ENCODE measurements at places on chromosomes 16 and 17.

DNA sequence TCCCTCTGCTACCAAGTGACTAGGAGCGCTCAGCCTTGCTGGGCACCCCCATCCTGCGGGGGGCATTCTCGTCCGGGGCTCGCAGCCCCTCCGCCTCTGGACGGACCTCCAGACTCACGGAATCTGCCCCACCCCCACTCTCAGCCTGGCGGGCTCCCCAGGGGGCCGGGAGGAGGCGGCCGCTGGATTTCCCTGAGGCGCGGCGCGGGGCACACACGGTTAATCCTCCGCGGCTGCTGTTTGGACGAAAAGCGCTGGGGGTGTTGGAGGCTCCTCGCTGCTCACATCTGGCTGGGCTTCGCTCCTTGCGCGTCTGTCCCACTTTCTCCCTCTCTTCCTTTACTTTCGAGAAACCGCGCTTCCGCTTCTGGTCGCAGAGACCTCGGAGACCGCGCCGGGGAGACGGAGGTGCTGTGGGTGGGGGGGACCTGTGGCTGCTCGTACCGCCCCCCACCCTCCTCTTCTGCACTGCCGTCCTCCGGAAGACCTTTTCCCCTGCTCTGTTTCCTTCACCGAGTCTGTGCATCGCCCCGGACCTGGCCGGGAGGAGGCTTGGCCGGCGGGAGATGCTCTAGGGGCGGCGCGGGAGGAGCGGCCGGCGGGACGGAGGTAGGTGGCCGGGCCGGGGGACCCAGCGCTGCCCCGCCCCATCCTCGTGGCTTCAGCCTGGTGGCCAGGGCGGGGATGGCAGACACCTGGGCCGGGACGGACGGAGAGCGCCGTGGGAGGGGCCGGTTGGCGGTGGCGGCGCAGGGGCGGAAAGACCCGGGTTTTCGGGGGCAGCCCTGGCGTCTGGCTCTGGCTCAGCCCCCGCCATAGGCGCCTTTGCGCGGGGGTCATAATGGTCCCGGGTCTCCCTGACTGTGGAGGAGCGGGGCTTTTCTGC, at the start of gene C1QTNF1:
Gene C1QTNF1 (plus strand): TSS at position 284 of the 886 bp plus-strand sequence. CDS start 19,800 bp downstream, outside the sequence.
- no peak for DNase-seq

GRCh38 chr17:4896332-4897197, 2.8 kb upstream of the C17orf107 start:
- no peak for DNase-seq

GRCh38 chr16:30003670-30004423, 7.0 kb downstream of the DOC2A start:
- DNase-seq: no peak

DNA sequence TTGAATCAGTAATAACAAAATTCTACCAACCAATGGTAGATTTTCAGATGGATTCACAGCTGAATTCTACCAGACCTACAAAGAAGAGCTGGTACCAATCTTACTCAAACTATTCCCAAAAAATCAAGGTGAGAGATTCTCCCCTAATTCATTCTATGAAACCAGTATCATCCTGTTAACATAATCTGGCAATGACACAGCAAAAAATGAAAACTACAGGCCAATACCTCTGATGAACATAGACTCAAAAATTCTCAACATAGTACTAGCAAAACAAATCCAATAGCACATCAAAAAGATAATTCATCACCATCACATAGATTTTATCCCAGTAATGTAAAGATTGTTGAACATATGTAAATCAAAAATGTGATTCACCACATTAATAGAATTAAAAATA, 234.4 kb upstream of the KIF2B start:
- DNase-seq: no peak

DNA sequence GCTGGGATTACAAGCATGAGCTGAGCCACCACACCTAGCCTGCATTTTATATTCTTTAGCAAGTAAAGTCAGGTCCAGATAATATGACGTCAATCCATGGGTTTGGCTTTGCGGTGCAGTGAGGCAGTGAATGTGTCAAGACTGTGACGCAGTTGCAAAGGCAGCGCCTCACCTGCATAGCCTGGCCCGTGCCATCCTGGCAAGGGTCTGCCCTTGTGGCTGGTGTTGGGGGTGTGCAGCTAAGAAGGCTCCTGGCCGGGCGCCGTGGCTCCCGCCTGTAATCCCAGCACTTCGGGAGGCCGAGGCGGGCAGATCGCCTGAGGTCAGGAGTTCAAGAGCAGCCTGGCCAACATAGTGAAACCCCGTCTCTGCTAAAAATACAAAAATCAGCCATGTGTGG, 7.0 kb downstream of the PDF start:
- no peak for DNase-seq

DNA sequence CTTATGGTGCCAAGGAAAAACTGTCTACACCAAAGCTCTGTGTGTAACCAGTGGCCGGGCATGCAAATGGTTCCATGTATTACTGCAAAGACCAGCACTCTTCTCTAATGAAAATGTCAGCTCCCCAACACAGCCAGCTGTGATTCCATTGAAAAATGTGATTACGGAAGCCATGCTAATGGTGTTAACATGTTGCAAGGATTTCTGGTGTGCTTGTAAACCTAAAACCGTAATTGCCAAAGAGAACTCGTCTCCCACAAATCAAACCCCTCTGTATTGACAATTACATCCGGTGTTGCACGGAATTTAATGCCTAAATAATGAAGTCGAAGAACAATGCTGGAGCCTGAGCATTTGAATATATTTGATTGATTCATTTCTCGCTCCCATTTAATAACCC, 351.7 kb downstream of the NPIPA8 start:
- no peak for DNase-seq

GRCh38 chr17:44522883-44523671, 19.9 kb upstream of the GPATCH8 start:
- no peak for DNase-seq

GRCh38 chr16:88383401-88384221, 852 bp downstream of the ZNF469 start:
- no peak for DNase-seq

DNA sequence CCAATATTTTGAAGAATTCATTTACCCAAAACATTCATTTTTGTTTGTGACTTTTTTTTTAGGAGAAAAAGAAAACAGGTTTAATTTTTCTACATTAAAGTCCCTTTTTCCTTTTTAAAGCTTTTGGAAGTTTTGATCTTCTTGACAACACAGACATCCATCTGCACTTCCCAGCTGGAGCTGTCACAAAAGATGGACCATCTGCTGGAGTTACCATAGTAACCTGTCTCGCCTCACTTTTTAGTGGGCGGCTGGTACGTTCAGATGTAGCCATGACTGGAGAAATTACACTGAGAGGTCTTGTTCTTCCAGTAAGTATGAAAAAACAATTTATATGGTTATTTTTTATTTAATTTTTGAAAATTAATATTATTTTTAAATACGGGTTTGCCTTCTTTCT, 37.2 kb downstream of the SIAH1 start:
- DNase-seq: no peak

Data from RCC 7860 (cell line).